ENCODE measurements at places on chromosomes 2 and 18.

DNA sequence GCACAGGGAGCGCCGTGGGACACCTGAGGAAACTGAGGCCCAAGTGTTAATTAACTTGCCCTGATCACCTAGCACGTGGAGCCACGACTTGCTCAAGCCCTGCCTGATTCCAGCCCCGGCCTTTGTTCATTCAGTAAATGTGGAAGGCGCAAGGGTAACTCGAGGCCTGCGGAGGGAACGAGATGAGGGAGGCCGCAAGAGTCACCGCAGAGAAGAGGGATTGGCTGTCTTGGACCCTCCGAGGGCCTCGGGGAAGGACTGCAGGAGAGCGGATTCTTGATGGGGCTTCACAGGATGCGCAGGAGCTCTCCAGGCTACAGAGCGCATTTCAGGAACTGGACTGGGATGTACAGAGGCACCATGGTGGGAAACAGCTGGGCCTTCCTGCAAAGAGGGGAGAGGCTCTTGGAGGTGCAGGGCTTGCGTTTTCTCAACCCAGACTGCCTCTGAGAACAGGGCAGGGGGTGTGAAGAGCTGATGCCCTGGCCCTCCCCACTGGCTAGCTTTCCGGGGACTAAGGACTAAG, 511 bp upstream of the ANKMY1 start:
- DNase-seq: no peak

- no peak for DNase-seq
These were observed 52.7 kb downstream of the LBH start for GRCh38 chr2:30283931-30284565.

GRCh38 chr2:26359886-26360473, 13.4 kb upstream of the ADGRF3 start:
- no peak for DNase-seq

DNA sequence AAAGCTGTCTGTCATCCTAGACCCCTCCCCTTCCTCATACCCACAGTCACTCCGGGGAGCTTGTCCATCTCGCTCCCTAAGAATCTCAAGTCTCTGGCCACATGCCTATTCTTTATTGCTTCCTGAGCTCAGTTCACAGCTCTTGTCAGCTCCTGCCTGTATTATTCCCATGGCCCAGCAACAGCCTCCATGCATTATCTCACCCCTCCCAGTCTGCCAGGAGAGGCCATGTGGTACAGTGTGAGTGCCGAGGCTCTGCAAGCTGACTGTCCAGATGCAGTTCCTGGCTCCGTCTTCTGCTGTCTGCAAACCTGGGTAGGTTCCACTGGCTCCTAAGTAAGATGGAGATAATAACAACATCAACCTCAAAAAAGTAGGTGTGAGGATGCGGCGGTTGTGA, 79.7 kb downstream of the MRPS9 start:
- DNase-seq: no peak

DNA sequence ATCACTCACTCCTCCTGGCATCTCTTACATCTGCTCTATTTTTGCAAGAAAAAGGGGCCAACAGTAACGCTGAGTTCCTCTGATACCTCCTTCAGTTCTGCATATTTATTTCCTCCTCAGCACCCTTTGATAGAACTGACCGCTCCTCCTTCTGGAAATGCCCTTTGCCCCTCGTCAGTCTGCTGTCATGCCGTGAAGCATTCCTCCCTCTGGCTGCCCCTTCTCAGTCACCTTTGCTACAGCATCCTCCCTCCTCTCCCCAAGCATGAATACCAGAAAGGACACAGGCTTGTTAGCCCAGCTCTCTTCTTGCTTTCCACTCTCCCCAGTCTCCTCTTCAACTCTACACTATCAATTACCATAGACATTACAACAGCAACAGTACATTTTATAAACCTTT, 135.4 kb downstream of the NBAS start:
- peak; percentile 11 for DNase-seq

DNA sequence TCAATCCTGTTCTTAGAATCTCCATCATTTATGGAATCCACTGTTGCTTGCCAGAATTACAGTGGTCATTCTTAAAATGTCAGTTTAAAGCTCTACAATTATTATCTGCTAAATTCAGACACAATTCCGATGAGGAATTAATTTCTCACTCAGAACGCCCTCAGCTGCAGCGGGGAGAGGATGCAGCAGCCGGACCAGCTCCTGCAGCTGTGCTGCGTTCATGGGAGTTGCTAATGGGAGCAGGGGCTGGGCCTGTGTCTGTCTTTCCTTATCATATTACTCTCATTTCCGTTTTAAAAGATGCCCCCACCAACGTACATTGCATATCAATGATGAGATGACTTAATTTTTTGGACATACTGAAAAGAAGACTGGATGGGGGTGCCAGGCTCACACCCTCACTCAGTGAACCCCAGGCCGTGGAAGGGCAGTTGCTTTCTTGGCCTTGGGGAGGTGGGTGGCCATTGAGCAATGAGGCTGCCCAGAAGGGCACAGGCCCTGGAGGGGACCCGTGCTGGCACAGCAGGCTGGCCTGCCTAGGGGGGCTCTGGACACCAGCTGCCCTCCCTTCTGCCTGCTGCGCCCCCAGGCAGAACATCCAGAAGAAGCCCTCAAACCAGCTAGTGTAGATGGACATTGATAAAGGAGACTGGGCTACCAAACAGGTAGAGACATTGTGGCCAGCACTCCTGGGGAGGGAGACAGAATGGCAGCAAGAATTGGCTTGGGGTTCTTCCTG, 503.6 kb upstream of the MYT1L start:
- no peak for DNase-seq

DNA sequence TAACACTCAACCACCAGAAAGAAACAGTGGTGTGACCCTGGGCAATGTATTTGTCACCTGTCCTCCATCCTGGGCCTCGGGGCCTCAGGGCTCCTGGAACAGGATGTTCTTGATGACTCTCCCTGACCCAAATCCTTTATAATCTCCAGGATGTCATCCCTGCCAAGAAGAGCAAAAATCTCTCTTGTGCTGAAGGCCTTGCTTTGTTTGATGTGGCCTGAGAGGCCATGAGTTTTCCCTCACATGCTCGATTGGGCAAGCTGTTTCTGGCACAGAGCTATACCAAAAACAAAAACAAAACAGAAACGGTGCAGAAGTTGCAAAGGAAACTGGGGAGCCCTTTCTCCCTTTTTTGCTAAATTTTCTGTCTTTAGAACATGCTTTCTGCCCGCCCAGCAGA, 35.7 kb upstream of the ST3GAL5 start:
- no peak for DNase-seq

GRCh38 chr2:146587291-146587713, 1257.5 kb upstream of the ACVR2A start:
- no peak for DNase-seq

GRCh38 chr2:96773922-96774321, 13.2 kb downstream of the CNNM4 start:
- DNase-seq: no peak

DNA sequence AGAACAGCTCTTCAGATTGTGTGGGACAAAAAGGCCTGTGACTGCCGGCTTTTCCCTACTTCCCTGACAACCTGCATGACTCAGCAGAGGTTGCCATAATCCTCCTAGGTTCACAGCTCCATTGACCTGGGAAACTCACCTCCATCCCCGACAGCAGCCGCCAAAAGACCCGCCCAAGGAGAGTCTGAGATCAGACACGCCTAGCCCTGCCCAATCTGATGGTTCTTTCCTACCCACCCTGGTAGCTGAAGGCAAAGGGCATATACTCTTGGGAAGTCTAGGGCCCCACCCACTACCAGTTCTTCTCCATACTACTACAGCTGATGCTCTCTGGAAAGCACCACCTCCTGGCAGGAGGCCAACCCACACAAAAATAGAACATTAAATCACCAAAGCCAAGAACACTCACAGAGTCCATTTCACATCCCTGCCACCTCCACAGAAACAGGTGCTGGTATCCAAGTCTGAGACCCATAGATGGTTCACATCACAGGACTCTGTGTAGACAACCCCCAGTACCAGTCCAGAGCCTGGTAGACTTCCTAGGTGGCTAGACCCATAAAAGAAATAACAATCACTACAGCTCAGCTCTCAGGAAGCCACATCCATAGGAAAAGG, 140.6 kb downstream of the NETO1 start:
- no peak for DNase-seq

- DNase-seq: no peak
These were observed 142.0 kb downstream of the PRKCE start for GRCh38 chr2:45793305-45793962.

- DNase-seq: no peak
These were observed 107.1 kb downstream of the CSRNP3 start for GRCh38 chr2:165576409-165577154.

DNA sequence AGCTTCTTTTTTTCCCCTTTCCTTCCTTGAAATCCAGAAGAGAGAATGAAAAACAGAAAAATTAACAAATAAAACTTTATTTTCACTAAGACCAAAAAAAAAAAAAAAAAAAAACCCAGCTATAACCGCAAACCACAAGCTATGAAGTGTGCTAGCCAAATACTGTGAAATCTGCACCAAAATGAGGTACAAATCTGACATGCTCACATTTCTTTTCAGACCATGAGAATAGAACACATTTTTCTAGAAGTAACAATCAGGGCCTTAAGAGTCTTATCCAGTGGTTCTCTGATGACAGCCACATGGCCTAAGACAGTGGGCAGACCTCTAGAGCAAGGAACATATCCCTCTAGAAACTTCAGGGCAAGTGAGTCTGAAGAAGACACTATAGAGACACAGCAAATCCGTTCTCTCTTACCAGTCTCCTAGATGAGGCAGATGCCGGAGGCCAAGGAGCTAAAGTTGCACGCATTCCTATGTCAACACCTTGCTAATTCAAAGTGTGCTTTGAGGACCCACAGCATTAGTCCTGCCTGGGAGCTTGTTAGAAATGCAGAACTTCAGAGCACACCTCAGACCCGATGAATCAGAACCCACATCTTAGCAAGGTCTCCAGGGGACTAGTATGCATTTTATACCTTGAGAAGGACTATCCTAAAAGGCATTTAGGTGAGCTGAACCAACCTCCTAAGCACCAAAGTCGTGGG, 317.1 kb downstream of the MYCN start:
- DNase-seq: no peak

- DNase-seq: no peak
These were observed 39.1 kb downstream of the LPIN1 start for GRCh38 chr2:11785611-11785940.

DNA sequence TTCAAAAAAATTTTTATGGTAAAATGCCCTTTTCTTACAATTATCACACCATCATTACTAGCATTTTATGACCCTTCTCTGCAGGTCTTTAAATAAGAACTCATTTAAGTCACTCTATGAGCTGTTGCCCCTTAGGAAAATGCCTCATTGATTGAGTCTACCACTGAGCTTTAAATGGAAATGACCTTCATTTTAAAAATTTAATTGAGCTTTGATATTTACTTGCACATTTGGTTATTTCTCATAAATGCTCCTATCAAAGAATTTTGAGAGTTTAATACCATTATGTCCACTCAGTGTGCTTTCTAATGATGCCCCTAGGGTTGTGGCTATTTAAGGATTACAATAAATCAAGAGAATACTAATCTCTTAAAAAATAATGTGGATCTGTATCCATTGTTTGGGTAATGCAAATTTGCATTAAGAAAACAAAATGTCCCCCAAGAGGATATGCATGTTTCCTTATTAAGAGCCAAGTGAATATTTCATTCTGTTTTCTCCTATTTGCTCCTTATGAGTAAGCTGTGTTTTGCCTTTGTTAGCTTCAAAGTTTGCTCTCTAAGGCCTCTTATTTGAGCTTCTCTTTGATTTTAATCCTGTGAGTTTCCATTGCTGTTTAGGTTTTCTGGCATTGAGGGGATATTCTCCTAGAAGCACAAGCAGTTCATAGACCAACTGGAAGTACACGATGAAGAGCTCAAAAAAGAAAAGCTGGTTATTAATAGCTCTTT, 69.8 kb downstream of the CERS6 start:
- DNase-seq: no peak

GRCh38 chr2:830419-831224, 120.0 kb upstream of the SNTG2 start:
- DNase-seq: no peak

DNA sequence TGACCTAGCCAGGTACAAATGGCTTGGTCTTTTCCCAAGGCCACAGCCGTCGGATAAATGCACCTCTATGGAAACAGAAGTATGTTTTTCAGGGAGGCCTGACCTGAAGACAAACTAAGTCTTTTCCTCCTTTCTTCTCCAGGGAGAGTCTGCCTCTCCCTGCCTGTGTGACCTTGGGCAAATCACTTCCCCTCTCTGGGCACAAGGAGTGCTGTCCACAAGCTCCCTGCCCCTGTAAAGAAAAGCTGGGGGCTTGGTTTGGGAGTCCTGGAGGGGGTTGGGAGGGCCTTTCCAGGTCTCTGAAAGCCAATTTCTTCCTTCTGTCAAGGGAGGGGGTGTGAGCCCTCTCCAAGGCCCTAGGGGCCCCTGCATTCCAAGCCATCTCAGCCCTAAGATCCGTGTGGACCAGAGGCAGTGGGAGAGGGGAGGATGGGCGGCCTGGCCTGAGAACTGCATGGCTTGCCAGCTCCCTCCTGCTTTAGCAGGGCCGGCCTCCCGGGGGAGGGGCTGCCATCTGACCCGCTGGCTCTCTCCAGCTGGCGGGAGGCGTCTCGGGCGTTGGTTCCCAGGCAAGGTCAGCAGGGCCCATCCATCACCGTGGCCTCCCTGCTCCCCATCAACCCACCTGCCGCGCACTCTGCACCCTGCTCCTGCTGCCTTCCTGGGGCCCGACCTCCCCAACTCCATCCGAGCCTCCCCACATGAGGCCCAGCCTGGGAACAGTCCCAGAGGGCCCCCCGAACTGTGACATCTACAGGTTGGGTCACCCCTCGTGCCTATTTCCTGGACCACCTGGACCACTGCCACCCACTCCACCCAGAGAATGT, 61.4 kb downstream of the SMAD7 start:
- DNase-seq: peak; percentile 57

GRCh38 chr18:44731530-44732237, 51.0 kb downstream of the SETBP1 start:
- DNase-seq: no peak

DNA sequence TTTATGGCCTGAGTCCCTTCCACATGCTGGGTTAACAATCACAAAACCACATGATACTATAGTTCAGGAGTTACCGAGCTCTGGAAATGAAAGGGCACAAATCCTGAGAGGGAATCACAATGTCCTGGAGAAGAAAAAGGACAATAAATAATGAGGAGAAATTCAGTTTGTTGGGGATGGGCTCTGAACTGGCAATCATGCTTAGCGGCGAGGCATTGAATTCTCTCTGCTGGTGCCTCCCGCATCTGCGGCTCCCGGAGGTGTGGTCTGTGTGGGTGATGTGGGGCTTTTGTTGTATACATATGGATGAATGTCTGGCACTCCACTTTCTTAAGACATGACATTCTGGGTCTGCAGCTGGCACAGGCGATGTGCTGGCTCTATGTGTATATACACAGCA, 46.1 kb downstream of the NRP2 start:
- DNase-seq: no peak

GRCh38 chr2:56183643-56184499, at the start of gene CCDC85A:
Gene CCDC85A (plus strand): TSS chr2:56183990. CDS start chr2:56184625, 635 bp downstream.
- DNase-seq: no peak

GRCh38 chr2:207771421-207771820, 1.7 kb upstream of the FZD5 start:
- no peak for DNase-seq

- DNase-seq: no peak
These were observed 71.6 kb downstream of the ACTR2 start for GRCh38 chr2:65299246-65299645.

GRCh38 chr2:27408601-27409320, 630 bp downstream of the PPM1G start:
- DNase-seq: no peak

- DNase-seq: no peak
These were observed 24.0 kb downstream of the PKDCC start for GRCh38 chr2:42071791-42072190.
